ENCODE measurements at places on chromosomes 13 and 19.

- DNase-seq = no peak
Observed at GRCh38 chr13:106100171-106100919, 435.1 kb downstream of the EFNB2 start.

- no peak for DNase-seq
Observed at GRCh38 chr13:27601803-27602202, 18.5 kb downstream of the LNX2 start.

GRCh38 chr13:49697468-49697867, 6.2 kb upstream of the EBPL start:
- DNase-seq = no peak

GRCh38 chr13:98521461-98522247, 55.3 kb downstream of the STK24 start:
- no peak for DNase-seq

DNA sequence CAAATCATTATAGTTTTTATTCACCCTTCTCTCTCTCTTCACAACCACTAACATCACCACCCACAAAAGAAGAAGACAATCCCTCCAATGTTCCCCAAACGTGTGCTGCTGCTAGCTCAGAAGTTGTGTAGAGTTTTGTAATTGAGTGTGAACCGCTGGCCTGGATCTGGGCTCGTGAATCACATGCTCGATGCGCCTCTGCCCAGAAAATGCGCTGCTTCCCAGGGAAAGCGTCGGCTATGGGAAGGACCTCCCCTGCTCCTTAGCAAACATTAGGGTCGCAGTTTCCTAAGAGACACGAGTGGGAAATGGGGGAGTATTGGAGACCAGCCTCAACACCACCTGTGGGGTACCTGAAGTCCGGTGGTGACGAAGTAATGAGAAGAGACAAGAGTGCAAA, 38.4 kb upstream of the ZNF726 start:
- no peak for DNase-seq

DNA sequence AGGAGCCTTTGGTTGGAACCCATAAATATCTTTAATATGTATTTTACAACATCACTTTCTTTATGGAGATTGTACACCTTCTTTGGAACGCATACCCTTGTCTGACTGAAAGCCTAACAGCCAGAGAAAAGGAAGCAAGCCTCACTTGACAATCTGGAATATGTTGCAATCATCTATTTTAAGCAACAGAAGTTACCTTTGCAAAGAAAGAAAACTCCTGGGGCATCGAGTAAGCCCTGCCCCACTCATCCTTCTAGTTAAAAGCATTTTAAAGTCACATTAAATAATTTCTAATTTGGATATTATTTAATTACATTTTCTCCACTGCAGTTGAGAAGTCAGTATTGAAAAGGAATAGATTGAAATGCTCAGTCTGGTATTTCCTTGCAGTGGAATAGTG, 542.7 kb downstream of the MYO16 start:
- DNase-seq = no peak

DNA sequence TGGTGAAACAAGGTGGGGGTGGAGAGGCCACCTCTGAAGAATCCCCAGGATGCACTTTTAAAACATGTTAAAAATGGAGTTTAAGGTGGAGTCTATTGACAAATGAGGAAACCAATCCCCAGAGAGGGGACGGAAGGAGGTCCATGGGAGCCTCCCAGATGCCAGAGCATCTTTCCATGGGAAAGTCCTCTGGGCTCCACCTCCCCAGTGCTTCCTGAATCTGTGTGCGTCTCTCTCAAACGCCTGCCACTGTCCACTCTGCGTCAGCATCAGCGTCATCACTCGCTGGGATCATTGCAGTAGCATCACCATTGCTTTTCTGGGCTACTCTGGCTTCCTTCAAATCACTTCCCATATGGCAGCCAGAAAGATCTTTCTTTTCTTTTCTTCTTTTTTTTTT, 6.2 kb downstream of the GPR4 start:
- DNase-seq = no peak

DNA sequence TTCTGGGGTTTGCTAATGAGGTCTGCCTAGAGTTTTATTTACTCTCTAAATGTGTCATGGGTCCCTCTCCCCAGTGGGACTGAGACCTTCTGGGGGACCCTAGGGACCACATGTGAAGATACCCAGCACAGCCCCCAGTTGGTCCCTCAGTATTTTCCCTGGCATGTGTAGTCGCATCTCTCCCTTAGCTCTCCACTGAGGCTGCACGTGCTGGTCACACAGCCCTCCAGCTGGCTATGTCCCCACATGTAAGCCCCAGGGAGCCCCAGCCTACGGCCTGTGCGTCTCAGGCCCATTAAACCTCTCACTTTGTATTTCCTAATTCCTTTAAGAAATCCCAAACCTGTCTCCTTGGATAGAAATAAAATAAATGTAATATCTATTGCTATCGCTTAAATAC, 189.6 kb upstream of the TSHZ3 start:
- DNase-seq = no peak

DNA sequence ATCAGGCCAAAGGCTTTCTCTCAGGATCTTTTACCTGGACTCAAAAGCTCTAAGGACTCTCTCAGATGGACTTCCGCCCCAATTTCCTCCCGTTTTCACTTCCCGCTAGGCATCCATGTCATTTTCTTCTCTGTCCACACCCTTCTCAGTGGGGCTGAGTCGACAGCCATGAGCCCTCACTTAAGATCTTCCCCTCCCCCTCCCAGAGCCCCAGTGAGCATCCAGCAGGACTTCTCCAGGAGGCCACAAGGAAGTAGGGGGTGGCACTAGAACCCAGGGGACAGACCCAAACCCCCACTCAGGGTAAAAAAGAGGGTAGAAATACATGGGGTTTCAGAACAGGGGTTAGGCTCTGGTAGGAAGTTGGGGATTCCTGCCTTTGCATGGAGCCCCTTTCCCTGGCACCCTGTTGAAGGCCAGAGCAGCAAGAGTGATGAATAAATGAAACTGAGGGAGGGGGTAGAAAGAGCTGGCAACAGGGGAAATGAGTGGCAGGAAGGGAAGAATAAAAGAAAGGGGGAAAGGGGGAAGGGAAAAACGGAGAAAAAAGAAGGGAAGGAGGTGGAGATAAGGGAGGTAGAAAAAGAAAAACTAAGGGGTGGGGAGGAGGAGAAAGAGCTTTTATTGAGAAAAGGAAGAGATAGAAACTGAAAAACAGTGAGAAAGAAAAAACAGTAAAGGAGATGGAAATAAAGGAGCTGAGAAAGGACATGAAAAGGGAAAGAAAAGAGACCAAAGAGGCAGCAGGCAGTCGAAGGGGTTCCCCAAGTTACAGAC, 42.3 kb downstream of the DEDD2 start:
- DNase-seq = no peak

- no peak for DNase-seq
Observed at GRCh38 chr13:75804054-75804453, 167.9 kb downstream of the LMO7 start.

- DNase-seq = peak; percentile 72
Observed at GRCh38 chr19:12834976-12835757, 788 bp upstream of the RTBDN start.

GRCh38 chr13:101152184-101152583, 264.1 kb downstream of the NALCN start:
- no peak for DNase-seq

DNA sequence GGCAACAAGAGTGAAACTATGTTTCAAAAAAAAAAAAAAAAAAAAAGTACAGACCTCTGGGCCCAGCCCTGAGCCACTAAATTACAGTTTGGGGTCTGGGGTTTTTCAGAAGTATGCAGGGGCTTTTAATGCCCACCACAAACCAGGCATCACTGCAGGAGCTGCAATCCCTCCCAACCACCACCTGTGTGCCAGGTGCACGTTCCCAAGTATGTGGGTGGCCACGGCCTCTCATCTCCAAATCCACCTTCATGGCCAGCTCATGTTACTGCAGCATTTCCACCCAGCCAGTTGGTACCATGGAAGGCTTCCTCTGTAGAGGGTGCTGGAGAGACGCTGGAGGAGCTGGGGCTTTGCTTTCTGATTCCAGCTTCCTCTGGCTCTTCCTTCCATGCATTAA, 26.5 kb downstream of the CEP89 start:
- DNase-seq = no peak

GRCh38 chr13:112943309-112944125, 25.5 kb upstream of the MCF2L start:
- DNase-seq = peak; percentile 78

GRCh38 chr19:9913237-9914000, 22.9 kb downstream of the OLFM2 start:
- no peak for DNase-seq

GRCh38 chr13:33746867-33747266, 71.1 kb upstream of the RFC3 start:
- DNase-seq = no peak

DNA sequence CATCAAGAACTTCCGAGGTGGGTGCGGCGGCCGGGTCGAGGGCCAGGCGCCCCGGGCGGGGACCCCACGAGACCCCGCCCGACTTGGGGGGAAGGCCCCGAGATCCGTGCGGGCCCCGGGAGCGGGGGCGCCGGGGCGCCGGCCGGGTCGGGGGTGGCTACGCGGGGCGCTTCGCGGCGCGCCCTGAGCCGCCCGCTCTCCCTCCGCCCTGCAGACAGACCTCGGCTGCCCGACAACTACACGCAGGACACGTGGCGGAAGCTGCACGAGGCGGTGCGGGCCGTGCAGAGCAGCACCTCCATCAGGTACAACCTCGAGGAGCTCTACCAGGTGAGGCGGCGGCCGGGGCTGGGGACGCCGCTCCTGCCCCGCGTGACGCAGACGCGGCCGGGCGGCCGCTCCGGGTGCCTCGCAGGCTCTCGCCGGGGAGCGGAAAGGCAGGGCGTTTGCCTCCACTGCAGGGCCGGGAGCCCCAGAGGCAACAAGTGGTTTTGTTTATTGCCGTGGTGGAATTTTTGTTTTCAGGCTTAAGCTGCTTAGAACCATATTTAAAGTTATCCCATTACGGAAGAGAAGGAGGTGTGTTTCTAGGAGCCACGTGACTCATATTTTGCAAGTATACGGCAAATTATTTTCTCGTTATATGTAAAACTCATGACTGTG, 477 bp downstream of the CUL4A start:
- peak; percentile 81 for DNase-seq

- DNase-seq = no peak
Observed at GRCh38 chr13:39272994-39273393, 234.7 kb downstream of the NHLRC3 start.

GRCh38 chr13:100508455-100508854, 80.1 kb downstream of the GGACT start:
- peak; percentile 60 for DNase-seq

- DNase-seq = no peak
Observed at GRCh38 chr19:48483301-48483700, 14.1 kb downstream of the CYTH2 start.

GRCh38 chr19:15218501-15218900, 13.7 kb downstream of the EPHX3 start:
- DNase-seq = no peak

GRCh38 chr19:51751655-51752054, at the start of gene FPR1:
TSS of gene FPR1 (minus strand) at chr19:51751878. CDS start at chr19:51746994, 4,884 bp downstream.
- DNase-seq = no peak

GRCh38 chr19:1447504-1447903, 2.4 kb upstream of the APC2 start:
- DNase-seq = no peak

DNA sequence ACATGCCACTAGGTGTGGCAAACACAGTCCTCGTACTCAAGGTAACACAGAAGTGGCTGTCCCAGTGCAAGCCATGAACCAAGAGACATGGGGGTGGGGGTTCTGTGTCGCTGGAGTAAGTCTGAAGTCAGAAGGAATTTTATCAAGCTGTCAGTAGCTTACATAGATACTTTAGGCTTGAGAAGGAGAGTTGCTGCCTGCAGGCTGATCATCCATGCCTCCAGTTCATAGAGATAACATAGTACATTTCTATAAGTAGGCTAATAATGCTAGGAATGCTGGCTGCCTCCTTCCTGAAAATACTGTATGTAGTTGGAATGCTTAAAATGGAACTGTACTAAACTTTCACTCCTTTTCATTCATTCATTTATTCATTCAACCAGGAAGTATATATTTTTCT, 70.1 kb downstream of the CAB39L start:
- no peak for DNase-seq

DNA sequence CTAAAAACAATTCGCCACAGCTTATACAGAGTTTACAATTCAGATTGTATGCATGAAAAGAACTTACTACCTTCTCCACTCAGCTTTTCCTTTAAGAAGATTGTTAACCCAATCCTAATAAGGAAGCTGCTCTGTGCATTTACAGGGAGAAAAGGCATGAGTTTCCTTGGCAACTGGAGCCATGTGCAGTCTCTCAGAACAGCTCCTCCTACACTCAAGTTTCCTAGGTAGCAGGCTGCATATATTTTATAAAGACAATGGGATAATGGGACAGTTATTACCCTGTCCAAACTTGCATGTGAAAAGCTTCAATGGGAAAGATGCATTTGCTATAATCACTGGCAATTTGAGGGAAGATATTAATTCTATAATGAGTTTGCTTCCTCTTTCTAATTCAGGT, 125.5 kb upstream of the TRPC4 start:
- peak; percentile 63 for DNase-seq

Measured in NCI-H774 (cell line).